ENCODE measurements at places on chromosomes 6 and 20.

DNA sequence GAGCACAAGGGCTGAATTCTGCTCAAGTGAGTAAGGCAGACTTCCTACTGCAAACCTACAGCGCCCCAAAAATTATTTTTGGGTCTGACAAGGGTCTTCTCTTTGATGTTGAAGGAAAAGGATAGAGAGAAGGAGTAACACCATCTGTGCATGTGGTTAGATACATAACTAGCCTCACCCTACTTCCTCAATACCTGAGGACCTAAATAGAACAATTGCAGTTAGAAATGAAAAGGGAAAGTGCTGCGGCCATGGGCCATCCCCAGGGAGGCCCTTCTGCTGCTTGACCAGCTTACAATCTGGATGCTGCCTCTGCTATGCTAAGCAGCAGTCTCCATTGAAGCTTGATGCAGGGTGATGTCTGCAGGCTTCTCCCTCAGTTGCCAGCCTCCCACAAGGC lies 63.2 kb upstream of the ARMH2 start:
- DNase-seq, result no peak

DNA sequence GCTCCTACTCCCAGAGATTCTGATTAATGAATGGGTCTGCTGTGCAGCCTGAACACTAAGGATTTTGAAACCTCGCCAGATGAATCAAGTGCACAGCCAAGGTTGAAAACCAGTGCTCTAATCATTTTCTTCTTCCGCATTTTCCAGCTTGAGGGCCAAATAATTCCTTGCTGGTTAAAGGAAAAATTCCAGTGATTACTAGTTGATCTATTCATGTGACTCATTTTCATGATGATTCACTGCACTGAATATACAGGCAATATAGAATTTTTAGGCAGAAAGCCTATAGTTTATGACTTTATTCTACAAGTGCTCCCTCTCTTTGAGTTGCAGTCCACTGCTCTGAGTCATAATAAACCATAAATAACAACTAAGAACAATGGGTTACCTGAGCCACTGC lies 80.6 kb upstream of the PROKR2 start:
- DNase-seq, result no peak

- no peak for DNase-seq
Measured at GRCh38 chr6:15243910-15244619, 1.8 kb upstream of the JARID2 start.

- DNase-seq, result no peak
Measured at GRCh38 chr6:158803733-158804143, 15.4 kb downstream of the EZR start.

GRCh38 chr6:42304053-42304712 lies 86.5 kb upstream of the MRPS10 start:
- no peak for DNase-seq

- DNase-seq, result no peak
Measured at GRCh38 chr6:37047689-37048402, 42.4 kb downstream of the FGD2 start.

DNA sequence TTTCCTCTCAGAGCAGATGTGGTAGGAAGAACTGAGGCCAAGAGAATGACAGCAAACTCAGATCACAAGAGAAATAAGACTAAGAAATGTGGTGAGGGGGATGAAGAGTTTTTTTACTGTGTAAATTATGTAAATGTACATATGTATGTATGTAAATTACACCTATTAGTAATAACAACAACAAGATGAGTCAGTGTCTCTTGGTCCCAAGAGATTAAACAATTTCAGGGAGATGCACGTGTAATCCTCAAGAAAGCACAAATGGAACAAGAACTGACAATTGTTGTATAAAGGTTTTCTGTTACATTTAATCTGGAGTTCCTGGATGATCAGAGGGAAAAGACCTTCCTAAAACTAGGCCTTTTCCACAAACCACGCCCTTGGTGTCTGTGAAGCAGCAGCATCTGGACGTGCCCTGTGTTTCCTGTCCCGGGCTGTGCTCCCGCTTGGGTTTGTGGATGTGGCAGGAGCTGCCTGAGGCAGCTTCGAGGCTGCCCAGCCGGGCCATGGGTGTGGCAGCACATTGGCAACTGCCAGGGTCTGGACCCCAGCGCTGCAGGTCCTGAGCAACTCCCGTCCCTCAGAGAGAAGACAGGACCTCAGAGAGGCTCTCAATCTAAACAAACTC lies 994 bp downstream of the CLDN20 start:
- DNase-seq, result no peak
